ENCODE measurements at places on chromosomes 3 and 15. TPM values are rescaled to one million over a fixed set of nuclear protein-coding genes. Genes with fewer than 3 reads are reported as not detected.

GOLGA8M gene
- 2.1 TPM for total RNA-seq

ABHD14A gene
- 5.9 TPM for total RNA-seq

TTC23 gene
- total RNA-seq = 8.0 TPM

DUT gene
- total RNA-seq = 47.9 TPM

CPN2 gene
- not detected for total RNA-seq

UACA gene
- 20.0 TPM for total RNA-seq

ISLR2 gene
- 0.26 TPM for total RNA-seq

CKMT1B gene
- total RNA-seq = 3.1 TPM

AHSG gene
- total RNA-seq = 0.19 TPM

ERICH6 gene
- total RNA-seq = not detected

CEMIP gene
- total RNA-seq = not detected

ZPLD1 gene
- 0.09 TPM for total RNA-seq

C3orf20 gene
- 0.06 TPM for total RNA-seq

CYP1A1 gene
- total RNA-seq = not detected

TARS3 gene
- 5.2 TPM for total RNA-seq

RYR3 gene
- total RNA-seq = 0.05 TPM

IL12A gene
- 0.46 TPM for total RNA-seq

SLC51B gene
- total RNA-seq = not detected

KLHL40 gene
- total RNA-seq = not detected

IQCH gene
- total RNA-seq = 0.76 TPM

GABRG3 gene
- not detected for total RNA-seq

MYH15 gene
- total RNA-seq = 0.18 TPM

A4GNT gene
- total RNA-seq = 0.97 TPM

CPA3 gene
- total RNA-seq = 6.9 TPM

GBE1 gene
- 12.4 TPM for total RNA-seq
